ENCODE measurements at places on chromosomes 5 and 9.

- no peak for DNase-seq
Observed at GRCh38 chr5:133455676-133456075, 156.7 kb downstream of the FSTL4 start.

- no peak for DNase-seq
Observed at GRCh38 chr5:163809473-163809872, 304.1 kb downstream of the MAT2B start.

DNA sequence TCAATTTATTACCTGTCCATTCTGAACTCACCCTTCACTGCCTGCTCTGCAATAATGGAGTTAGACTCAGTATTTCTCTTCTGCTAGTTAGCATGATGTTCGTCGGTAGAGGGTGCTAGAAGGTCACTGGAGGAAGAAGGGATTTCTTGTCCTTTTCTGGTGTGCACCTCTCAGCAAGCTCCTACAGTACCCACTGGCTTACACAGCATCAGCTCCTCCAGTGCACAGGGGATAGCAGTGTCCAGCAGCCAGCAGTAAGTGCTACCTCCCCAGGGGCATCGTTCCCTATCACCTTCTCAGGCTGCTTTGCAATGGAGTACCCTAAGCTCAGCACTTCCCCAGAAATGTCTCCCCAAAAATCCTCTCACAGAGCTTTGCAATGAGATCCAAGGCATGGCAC is 45.9 kb upstream of the APC start:
- DNase-seq = no peak

GRCh38 chr9:70574151-70574837 is 159.8 kb upstream of the KLF9 start:
- DNase-seq = no peak

- no peak for DNase-seq
Observed at GRCh38 chr9:114174876-114175771, 19.8 kb downstream of the COL27A1 start.

- DNase-seq = no peak
Observed at GRCh38 chr9:84834426-84834825, 164.9 kb downstream of the NTRK2 start.

GRCh38 chr9:89770531-89771174 is 165.8 kb downstream of the GADD45G start:
- no peak for DNase-seq

DNA sequence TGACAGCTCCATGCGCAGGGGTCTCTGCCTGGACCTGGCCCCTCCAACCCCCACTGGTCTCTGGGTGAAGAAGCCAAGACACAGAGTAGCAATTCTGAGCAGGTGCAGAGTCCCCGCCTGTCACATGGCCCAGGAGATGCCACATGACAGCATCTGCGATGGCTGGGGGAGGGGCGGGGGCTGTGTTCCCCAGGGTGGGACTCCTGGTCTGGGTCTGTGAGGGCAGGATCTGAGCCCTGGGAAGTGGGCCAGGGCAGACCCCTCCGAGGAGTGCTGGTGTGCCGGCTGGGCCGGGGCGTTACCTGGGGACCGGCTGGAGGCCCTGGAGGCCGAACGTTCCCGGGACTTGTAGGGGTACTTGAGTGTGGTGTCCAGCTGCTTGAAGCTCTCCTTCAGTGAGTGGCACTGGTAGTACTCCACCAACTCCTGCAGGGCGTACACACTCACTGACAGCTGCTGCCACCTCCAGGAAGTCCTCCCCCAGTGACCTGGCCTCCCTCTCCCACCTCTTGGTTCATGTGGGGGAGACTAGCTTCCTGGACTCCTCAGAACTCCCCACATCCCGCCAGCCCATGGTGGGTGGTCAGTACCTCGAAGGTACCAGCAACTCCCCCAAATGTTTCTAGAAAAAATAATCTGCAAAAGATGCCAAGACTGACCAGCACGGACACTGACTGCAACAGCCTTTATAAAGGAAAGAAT is 32.1 kb upstream of the SARDH start:
- DNase-seq = no peak

GRCh38 chr9:124929464-124929863 is 11.4 kb downstream of the GOLGA1 start:
- no peak for DNase-seq

GRCh38 chr9:15211160-15211814 is 95.7 kb downstream of the TTC39B start:
- DNase-seq = peak; percentile 13

DNA sequence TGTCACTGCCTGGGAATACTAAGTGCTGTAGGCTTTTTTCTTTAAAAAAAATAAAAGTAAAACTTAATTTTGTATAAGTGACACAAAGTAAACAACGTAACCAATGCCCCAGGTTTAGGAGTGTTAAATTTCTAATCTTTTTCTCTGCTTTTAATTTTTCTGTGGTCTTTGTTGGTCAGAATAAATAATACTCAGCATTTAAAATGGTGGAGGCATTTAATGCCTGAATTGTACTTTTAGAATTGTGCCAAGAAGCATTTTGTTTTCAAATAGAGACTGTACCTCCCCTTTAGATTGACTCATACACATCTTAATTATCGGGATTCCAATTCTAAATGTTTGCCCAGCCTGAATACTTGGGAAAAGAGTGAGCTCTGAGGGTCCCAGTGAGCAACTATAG is 1.6 kb downstream of the DMXL1 start:
- no peak for DNase-seq

DNA sequence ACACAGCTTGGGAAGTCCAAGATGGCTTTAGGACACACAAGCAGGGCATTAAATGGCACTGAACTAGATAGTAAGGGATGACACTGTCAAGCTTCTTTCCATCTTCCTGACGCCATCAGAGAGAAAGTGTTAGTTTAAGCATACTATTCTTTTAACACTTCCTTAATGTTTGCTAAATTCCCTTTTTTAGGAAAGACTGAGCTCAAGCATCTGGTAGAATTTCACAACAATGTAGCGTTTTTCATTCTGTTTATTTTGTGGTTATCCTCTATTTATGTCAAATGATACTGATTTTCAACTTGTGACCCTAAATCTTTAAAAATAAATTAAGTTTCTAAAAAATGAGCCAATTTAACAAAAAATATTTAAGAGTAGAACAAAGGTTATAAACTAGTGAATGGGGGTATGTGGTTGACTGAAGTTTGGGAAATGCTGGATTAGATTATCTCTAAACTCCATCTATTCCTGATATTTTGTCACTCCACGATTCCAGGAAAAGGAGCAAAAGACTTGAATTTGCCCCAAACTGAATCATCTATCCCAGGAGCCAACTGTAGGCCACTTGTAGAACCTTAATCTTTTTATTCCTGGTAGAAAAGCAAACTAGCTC is 147.4 kb upstream of the KLF9 start:
- no peak for DNase-seq

DNA sequence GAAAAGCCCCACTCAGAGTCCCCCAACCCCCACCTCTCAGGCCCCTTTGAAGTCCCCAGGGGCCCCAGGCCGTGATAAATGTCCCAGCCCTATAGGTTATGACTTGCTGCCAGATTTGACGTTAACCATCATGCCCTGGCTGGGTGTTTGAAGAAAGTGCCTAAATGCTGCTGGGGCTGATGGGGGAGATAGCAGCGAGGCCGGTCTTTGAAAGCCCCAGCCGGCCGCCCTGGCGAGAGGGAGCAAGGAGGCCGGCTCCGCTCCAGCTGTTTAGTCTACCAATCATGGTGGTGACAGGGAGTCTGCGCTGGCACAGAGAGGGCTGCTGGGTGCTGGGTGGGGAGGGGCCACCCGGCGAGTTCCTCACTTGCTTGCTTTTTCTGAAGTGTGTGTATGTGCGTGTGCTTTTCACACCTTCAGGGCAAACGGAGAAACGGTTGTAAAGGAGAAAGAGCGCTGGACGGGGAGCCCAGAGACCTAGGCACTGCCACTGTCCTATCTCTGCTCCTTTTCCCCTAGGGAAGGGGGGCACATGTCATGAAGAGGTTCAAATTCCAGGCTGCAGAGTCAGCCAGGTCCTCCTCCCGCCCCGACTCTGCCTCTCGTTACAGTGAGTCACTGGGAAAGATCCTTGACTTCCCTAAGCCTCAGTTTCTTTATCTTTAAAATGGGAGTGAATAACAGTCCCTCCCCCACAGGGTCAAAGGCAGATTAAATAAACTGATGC is 126.1 kb upstream of the HAND1 start:
- DNase-seq = no peak

GRCh38 chr5:143390941-143391340 is 12.5 kb downstream of the NR3C1 start:
- no peak for DNase-seq

DNA sequence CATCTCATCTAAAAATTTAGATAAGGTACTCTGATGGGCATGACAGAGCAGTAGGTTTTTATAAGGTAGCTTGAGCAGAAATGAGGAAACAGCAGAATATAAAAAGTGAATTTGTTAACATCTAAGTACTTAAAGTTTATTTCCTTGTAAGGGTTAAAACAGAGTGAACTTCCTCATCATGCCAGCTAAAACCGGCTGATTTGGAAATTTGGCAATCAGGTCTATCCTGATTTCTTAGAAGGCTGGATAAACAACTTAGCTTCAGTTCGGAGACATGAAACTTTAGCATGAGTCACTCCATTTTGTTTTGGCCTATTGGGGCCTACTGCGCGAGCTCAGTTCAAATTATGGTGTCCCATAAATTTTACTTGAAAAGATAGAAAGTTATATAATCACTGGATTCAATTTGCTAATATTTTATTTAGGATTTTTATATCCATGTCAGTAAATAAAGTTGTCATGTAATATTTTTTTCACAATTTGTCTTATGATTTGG is 241.6 kb upstream of the RORB start:
- DNase-seq = no peak

GRCh38 chr5:78607864-78608263 is 40.7 kb downstream of the LHFPL2 start:
- no peak for DNase-seq

GRCh38 chr5:163915481-163915961 is 410.1 kb downstream of the MAT2B start:
- no peak for DNase-seq

GRCh38 chr5:59799668-59800346 is 93.7 kb downstream of the PDE4D start:
- no peak for DNase-seq

- DNase-seq = no peak
Observed at GRCh38 chr5:125501396-125501795, 755.0 kb upstream of the ZNF608 start.

GRCh38 chr9:126527109-126527825 is 86.5 kb upstream of the LMX1B start:
- no peak for DNase-seq

DNA sequence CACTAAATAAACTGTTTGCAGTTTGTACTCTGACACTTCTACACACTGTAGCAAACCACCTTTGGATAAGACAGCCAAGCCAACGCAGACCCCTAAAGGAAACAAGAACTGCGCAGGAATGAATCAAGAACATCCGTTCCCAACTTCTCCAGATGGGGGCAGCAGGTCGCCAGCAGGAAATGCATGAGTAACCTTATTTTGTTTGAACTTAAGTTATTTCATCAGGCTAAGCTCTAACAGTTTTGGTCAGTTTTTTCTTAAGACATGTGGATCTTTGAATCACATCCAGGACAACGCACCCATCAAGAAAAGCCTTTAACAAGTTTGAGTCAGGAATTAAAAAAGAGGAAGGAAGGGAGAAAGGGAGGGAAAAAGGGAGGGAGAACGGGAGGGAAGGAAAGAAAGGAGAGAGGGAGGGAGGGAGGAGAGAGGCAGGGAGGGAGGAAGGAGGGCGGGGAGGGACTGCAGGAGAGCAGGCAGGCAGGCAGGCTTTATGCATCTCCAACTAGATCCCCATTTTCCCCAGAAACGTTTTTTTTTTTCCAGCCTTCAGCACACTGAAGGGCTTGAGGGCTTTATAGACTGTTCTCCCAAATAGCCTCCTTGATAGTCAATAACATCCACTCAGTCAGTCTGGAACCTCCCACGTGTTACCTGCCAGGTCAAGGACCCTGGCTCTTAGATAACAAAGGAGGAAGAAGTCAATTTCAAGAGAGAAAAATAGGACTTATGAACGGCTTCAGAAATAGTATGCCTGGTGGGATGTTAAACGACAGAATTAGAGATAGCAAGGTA is 22.2 kb downstream of the BHMT start:
- DNase-seq = peak; percentile 33

DNA sequence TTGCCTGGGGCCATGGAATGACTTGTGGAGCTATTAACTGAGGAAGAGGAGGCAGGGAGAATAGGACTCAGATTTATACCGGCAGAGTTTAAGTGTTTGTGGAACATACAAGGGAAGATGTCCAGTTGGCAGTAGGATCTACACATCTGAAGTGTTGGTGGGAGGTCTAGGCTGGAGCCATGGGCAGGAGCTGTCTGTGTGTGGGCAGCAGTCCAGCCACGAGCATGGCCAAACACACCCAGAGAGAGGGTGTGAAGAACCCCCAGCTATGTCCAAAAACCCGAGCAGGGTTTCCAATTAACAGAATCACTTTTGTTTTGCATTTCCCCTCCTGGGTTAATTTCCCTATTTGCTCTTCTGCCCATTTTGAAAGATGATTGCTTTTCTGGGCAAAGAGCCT is 393.7 kb downstream of the CDK5RAP2 start:
- no peak for DNase-seq

DNA sequence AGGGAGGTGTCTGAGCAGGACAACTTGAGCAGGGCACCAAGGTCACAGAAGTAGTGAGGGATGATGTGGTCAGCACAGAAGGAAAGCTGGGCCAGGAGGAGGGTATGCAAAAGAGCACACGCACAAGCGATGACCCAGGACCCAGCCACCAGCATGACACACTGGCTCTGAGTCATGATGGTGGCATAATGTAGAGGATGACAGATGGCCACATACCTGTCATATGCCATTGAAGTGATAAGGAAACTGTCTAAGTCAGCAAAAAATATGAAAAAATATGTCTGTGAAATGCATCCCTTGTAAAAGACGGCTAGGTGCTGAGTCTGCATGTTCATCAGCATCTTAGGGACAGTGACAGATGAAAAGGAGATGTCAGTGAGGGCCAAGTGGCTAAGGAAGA is 380 bp downstream of the OR1J1 start:
- no peak for DNase-seq

DNA sequence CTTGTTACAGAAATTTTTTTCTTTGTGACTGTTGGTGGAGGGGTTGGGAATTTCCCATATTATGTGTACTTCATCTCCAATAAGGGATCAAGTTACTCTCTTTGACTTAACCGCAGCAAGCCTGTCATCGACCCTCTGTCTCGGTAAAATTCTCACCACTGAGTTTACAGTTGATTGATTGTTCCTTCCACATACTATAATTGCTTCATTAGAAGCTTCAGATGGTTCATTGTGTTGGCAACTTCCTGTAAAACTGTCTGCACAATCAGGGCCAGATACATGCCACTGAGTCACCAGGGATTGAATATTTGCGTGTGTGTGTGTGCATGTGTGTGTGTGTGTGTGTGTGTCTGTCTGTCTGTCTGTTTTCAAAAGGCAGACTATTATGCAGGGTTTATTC is 176.6 kb downstream of the ZNF462 start:
- no peak for DNase-seq

DNA sequence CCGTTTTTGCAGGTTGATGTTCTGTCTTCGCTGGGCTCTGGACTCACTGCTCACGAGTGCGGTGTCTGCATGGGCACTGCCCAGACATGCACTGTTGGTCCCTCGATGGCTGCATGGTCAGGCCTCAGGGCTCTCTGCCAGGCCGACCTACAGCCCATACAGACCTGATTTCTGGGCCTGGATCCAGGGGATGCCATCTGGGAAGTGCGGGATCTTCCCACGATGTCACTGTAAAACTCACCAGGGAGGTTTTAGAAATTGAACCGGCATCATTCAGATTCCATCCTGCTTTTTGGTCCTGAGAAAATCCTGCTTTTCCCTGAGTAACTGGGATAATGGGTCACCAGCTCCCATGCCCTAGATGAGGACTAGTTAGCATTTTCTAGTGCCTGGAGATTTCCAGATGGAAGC is 9.1 kb downstream of the S1PR3 start:
- DNase-seq = no peak

GRCh38 chr5:96566833-96567587 is 95.2 kb upstream of the CAST start:
- no peak for DNase-seq

All from anterior cingulate cortex (tissue), 58 donors.